Esophagus squamous epithelium (tissue), 5 donors: ENCODE measurements at places on chromosomes 11 and 22. TPM values are rescaled to one million over a fixed set of nuclear protein-coding genes. Genes with fewer than 3 reads are reported as not detected.

Gene MOV10L1
- 0.06 TPM for total RNA-seq

Gene HEPN1
- not detected for total RNA-seq

Gene ALDH3B2
- 131 TPM for total RNA-seq

Gene MCHR1
- total RNA-seq: not detected

Gene SLC22A6
- not detected for total RNA-seq

Gene CPSF7
- total RNA-seq: 24.4 TPM

Gene FJX1
- 12.4 TPM for total RNA-seq

Gene ACTN3
- total RNA-seq: not detected

Gene TMA7B
- not detected for total RNA-seq

Gene MMP1
- total RNA-seq: not detected

Gene SOX6
- total RNA-seq: 7.8 TPM

Gene TOMT
- total RNA-seq: not detected

Gene PGR
- 0.41 TPM for total RNA-seq

Gene GPR137
- total RNA-seq: 18.7 TPM

Gene GLYAT
- total RNA-seq: not detected

Gene TH
- not detected for total RNA-seq

Gene CRYBB3
- not detected for total RNA-seq

Gene EMID1
- not detected for total RNA-seq

Gene MMP27
- not detected for total RNA-seq

Gene ARHGAP8
- 9.9 TPM for total RNA-seq

Gene CHADL
- 2.0 TPM for total RNA-seq

Gene MMP11
- 0.34 TPM for total RNA-seq

Gene MB
- total RNA-seq: 0.44 TPM

Gene NCR3LG1
- 6.1 TPM for total RNA-seq

Gene CSNK2A3
- 1.9 TPM for total RNA-seq

Gene CHRDL2
- total RNA-seq: not detected

Gene APOL4
- total RNA-seq: 10.3 TPM

Gene ZP1
- not detected for total RNA-seq

Gene CEP126
- total RNA-seq: 2.1 TPM

Gene OR9G1
- total RNA-seq: not detected

Gene EI24
- 108 TPM for total RNA-seq

Gene OR52H1
- not detected for total RNA-seq

Gene APOBEC3B
- total RNA-seq: 1.1 TPM

Gene PELI3
- total RNA-seq: 9.7 TPM
